ENCODE measurements at places on chromosomes 6 and 20. TPM values are rescaled to one million over a fixed set of nuclear protein-coding genes. Genes with fewer than 3 reads are reported as not detected.

Gene FAM83C
- total RNA-seq: not detected

Gene QKI
- total RNA-seq: 126 TPM

Gene SAMHD1
- total RNA-seq: 25.1 TPM

Gene MYB
- total RNA-seq: 2.5 TPM

Gene SPATS1
- total RNA-seq: not detected

Gene PPP2R5D
- total RNA-seq: 40.9 TPM

Gene GRM1
- total RNA-seq: 0.08 TPM

Gene MACROD2
- total RNA-seq: 0.96 TPM

Gene KIAA1755
- total RNA-seq: 18.0 TPM

Gene PTPRK
- total RNA-seq: 56.7 TPM

Gene TNFRSF6B
- total RNA-seq: 144 TPM
